Stimulated activated CD8-positive, alpha-beta memory T cell treated with anti-CD3 and anti-CD28 coated beads, Interleukin-4, amount 100 ng/mL, for 1 hour (primary cell): ENCODE measurements at places on chromosomes 5 and 9.

- DNase-seq: no peak
Measured at GRCh38 chr5:148815578-148815977, 10.8 kb upstream of the ADRB2 start.

DNA sequence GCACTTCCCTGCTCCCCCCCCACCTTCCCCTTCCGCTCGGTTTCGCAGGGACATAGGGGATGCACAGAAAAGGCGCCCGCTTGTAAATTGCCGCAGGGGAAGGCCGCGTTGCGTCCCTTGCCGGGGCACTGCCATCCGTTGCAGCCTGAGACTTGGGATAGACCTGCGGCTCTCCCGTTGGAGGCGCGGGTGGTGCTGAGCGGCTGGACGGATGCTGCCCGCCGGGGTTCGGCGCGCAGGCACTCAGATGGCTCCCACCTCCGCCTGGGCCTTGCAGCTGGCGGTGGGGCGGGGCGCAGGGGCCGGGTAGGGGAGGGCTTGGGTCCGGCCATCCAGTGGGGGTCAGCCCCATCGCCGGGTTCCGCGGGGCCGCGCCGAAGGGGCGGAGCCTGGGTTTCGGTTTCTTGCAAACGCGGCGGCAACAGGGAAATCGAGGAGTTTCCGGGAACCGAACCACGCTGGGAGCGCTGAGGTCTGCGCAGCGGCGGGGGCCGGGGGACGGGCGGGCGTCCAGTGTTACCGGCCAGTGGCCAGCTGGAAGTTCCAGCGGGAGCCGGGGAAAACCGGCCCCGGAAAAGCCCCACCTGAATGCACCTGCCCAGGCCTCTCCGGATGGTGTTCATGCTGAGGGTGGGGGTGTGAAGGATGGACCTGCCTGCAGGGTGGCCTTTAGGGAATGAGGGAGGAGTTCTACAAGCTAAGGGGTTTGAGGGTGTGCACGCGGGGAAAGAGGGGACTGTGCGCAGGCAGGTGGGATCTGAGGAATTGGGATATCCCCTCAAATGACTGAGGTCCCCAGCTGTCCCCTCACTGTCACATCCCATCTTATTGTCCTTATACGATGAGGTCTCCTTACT is 6.3 kb upstream of the IRF1 start:
- DNase-seq: no peak

- no peak for DNase-seq
Measured at GRCh38 chr5:144972317-144972716, 801.6 kb downstream of the KCTD16 start.

DNA sequence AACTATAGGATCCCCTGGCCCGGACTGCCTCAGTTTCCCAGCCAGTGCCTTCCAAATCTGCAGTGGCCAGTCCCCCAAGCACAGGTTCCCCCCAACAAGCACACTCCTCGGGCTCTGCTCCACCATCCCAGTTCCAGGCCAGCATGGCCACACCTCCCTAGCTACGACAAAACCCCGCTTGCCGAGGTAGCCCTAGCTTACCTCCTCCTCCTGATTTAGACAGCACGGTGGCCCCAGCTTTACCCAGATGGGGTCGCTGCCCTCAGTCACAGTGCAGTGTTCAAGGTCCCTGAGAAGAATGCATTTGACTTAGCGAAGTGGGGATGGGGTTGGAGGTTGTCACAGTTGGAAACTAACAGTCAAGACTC is 40.8 kb upstream of the GARNL3 start:
- DNase-seq: no peak

- no peak for DNase-seq
Measured at GRCh38 chr9:82036086-82036485, 47.5 kb downstream of the SPATA31D1 start.
